Stimulated activated CD8-positive, alpha-beta memory T cell treated with anti-CD3 and anti-CD28 coated beads, Interleukin-12 subunit alpha, Interleukin-12 subunit beta, amount 100 ng/mL, for 1 hour (primary cell): ENCODE measurements at places on chromosomes 7 and 10.

DNA sequence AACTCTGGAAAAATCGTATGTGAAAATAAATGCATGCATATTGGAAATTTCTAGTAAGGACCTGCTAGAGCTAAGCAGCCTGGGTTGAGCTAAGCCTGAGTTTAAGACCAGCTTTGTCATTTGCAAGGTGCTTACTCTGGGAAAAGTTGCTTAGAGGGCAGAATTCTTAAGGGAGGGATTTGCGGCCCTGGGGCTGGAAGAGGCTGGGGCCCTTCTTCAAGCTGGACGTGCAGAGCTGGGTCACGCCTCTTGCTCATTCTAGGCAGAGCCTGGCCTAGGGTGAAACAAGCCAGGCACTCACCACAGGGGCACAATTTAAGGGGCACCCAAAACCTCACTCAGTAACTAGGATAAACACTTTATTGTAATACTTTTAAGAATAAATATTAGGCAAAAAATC lies 137.2 kb downstream of the ARHGAP22 start:
- DNase-seq = no peak

DNA sequence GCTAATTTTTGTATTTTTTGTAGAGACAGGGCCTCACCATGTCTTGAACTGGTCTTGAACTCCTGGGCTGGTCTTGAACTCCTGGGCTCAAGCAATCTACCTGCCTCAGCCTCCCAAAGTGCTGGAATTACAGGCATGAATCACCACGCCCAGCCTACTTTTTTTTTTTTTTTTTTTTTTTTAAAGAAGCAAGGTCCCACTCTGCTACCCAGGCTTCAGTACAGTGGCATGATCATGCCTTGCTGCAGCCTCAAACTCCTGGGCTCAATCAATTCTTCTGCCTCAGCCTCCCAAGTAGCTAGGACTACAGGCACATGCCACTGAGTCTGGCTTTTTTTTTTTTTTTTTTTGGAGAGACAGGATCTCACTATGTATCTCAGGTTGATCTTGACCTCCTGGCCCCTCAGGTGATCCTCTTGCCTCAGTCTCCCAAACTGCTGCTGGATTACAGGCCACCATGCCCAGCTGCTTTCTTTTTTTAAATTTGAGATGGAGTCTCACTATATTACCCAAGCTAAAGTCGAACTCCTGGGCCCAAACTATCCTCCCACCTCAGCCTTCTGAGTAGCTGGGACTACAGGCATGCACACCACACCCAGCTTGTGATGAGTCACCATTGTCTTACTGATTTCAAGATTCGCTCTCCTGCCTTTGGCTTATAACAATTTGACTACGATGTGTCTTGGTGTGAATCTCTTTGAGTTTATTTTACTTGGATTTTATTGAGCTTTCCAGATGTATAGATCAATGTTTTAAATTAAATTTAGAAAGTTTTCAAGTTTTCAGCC lies 9.0 kb downstream of the RPEL1 start:
- DNase-seq = no peak

DNA sequence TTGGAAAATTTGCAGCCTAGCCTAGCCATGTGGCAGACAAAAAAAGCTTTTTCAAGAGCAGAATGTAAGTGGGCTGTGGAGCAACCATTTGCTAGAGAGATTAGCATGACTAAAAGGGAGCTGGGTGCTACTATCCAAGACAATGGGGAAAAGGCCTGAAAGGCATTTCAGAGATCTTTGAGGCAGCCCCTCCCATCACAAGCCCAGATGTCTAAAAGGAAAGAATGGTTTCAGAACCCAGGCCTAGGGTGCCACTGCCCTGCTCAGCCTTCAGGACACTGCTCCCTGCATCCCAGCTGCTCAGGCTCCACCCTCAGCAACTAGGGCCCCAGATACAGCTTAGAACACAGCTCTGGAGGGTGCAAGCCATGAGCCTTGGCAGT lies 24.7 kb downstream of the PNLIPRP3 start:
- DNase-seq = no peak

GRCh38 chr7:25978466-25978865 lies 173.5 kb upstream of the NFE2L3 start:
- DNase-seq = no peak

- no peak for DNase-seq
Measured at GRCh38 chr7:3244241-3244814, 56.7 kb upstream of the SDK1 start.

DNA sequence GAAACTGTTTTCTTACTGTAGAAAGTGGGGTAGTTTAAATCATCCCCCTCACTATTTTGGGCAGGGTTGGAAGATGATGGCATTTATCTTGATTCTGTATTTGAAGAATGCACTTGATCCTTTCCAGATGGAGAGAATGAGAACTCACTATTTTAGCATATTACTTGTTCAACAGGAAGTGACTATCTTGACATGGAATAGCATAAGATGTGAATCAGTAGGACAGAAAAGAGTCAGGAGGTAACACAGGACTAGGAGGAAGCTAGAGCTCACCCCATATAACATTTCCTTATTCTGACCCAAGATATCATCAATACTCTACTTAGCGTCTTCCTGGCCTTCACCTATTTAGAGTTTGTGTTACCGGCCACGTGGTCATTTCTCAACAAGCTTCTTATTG lies 400.2 kb downstream of the PHTF2 start:
- DNase-seq = no peak

DNA sequence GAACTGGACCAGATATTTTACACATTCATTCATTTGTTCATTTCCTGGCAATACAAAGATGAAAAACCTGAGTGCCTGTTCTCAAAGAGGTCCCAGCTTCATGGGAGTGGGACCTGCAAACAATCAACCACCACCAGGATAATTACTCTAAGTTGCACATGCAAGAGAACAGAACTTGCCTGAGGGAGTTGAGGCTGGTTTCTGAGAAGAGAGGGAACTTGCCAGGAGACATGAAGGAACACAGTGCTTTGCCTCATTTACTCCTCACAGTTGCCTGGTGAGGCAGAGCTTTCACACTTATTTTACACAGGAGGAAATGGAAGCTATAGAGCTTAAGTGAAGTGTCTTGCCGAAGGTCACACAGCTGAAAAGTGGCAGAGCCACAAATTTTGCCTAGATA lies 170.1 kb downstream of the SORCS3 start:
- DNase-seq = no peak

GRCh38 chr7:134593530-134594392 lies 44.9 kb downstream of the AKR1B15 start:
- no peak for DNase-seq

DNA sequence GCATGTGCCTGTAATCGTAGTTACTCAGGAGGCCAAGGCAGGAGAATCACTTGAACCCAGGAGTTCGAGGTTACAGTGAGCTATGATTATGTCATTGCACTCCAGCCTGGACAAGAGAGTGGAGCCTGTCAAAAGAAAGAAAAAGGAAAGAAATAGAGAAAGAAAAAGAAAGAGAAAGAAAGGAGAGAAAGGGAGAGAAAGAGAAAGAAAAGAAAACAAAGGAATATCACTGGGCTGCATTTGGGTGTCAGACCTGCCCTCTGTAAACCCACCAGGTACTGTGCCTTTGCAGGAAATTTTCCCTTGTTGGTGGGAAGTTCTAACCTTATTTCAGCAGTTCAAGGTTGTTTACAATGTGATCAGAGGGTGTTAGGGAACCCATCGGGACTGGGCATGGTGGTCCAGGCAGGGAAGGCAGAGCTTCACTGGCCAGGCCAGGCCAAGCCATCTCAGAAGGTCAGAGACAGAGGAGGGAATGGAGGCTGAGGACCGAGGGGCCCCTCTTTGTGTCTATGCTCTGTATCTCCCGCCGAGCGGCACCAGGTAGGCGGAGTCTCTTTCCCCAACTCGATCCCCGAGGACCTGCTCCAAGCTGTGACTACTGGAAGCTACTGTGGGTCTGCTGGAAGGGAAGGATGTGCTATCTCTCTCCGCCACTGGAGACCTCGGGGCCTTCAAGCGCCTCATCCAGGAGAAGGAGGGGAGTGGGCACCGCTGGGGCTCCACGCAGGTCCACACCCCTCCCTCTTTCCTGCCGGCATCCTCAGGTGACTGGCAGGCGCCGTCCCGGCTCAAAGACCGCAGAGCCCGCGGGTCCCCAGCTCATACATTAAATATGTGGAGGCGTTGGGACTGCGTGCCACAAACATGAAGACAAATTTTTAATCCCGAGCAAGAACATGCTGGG lies 15.2 kb upstream of the KAZALD1 start:
- DNase-seq = no peak
